Activated CD4-positive, alpha-beta T cell treated with anti-CD3 and anti-CD28 coated beads, Interleukin-10, Interleukin-2, amounts not matched to agents 100 ng/mL and 50 ng/mL, durations not matched to agents 16 hours and 8 hours (primary cell): ENCODE measurements at places on chromosomes 3 and 15.

GRCh38 chr3:72093270-72093991, 308.5 kb upstream of the PROK2 start:
- DNase-seq = no peak

DNA sequence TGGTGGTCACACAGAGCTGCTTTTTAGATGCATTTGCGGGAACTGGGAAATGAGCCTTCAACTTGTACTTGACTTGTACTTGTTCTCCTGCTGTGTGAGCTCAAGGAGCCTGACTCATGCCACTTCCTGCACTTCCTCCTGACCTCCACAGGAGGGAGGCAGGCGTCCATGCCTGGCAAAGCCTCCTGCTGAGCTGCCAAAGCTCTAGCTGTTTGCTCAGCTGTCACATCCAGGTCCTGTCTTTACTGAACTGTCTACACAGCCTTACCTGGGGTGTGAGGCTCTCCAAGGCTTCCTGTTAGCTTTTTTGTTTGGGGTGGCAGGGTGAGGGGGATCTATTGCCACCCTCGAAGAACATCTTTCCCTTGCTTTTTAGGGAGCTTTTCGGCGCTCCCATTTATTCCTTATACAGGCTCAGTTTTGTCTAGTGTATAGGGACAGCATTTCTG, 6.4 kb downstream of the THPO start:
- DNase-seq = peak; percentile 77

DNA sequence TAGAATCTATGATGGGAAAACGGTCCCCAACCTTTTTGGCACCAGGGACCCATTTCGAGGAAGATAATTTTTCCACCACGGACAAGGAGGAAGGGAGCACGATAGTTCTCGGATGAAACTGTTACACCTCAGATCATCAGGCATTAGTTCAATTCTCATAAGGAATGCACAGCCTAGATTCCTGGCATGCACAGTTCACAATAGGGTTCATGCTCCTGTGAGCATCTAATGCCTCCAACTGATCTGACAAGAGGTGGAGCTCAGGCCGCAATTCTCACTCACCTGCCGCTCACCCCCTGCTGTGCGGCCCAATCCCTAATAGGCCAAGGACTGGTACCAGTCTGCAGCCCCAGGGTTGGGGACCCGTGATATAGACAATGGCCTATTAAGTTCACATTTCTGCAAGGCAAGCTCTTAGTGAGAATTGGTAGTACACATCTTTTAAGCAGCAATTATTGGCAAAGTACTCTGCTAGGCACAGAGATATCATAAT, 26.5 kb downstream of the CD200R1 start:
- DNase-seq = no peak

DNA sequence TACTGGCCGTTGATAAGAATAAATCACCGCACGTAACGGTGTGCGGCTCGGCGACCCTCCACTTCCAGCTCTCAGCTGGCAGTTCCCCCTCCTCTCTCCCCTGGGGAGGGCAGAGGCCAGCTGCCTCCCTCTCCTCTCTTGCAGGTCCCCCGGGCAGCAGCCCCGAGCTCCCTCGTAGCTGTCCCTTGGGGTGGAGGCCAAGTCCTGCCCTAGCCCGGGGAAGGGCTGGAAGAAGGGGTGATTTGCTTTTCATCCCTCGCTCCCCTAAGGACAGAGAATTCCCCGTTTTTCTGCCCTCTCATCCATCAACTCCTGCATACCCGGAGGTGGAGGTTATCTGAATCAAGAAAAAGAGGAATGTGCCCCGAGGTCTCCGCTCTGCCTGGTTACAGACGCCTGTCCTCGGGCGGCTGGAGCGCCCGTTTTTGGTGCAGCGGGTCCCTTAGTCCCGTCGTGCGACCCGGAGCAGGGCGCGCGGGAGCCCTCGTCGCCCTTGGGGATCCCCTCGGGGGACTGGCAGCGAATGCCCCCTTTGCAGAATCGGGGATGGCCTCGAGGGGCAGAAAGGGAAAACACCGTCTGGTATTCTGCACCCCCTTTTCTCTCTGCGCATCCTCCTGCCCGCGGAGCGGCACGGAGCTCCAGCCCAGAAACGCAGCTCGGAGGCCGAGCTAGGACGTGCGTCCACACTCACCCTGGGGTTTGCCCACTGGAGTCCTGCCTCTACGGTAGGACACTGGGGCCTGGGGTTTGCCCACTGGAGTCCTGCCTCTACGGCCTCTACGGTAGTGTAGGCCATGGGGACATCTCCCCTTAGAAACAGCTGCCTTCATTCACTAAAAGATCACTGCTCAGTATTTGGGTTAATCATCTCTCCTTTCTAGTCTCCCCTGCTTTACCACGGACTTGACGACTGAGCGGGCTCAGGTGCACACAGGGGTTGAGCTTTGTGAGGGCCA, 2.2 kb downstream of the PTPRG start:
- no peak for DNase-seq

DNA sequence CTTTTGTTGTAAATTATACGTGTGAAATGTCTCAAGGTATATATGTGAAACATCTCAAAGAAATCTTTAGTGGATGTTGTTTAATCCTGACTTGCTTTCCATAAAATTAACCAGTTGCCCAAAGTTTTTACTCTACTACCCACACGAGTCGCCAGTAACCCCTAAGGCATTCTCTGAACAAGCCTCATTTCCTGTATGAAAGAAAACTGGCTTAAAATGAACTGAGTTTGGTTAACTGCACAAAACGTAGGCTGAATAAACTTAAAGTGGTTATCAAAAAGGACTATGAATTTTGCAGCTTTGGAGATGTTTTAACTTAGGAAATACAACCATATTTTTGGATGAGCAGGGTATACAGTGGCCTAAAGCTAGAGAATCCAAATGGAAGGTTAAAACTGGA, 2.7 kb upstream of the APPL1 start:
- no peak for DNase-seq

- peak; percentile 52 for DNase-seq
Observed at GRCh38 chr15:75037685-75038084, 14.3 kb downstream of the PPCDC start.

- no peak for DNase-seq
Observed at GRCh38 chr15:71232411-71232810, 117.1 kb downstream of the THSD4 start.

- DNase-seq = no peak
Observed at GRCh38 chr15:81303244-81304225, 20.4 kb downstream of the STARD5 start.

- no peak for DNase-seq
Observed at GRCh38 chr3:65401359-65402305, 637.1 kb downstream of the MAGI1 start.

GRCh38 chr3:113409676-113410075, 31.6 kb downstream of the CFAP44 start:
- no peak for DNase-seq

DNA sequence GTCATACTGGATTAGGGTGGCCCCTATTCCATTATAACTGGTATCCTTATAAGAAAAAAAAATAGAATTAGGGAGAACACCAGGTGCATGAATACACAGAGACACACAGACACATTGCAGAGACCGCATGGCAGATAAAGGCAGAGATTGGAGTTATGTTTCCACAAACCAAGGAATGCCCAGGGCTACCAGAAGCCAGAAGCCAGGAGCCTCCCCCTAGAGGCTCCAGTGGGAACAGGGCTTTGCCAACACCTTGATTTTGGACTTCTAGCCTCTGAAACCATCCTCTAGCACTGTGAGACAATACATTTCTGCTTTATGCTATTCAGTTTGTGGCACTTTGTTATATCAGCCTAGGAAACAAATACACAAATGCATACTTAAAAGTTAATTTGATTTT, 10.4 kb downstream of the GOLM2 start:
- no peak for DNase-seq

- DNase-seq = no peak
Observed at GRCh38 chr3:141253326-141253725, 21.7 kb downstream of the PXYLP1 start.

DNA sequence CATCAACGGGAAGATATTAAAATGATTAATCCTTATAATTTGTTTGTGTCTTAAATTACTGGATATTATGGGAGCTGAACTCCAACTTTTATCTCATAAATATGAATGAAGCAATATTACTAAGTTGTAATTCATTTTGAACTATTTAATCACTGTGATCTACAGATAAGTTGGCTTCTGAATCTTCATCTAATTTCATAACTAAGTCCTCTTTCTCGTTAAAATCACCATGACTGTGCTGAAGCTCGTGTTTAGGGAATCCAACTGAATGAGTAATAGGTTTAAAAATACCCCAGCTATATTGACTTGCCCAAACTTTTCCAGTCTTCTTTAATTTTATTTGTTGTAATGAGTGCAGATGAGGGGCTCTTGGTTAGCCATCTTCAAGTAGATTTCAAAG, 14.1 kb downstream of the MDFIC2 start:
- DNase-seq = no peak

- DNase-seq = no peak
Observed at GRCh38 chr15:101010781-101011180, 91.6 kb downstream of the LRRK1 start.

- DNase-seq = no peak
Observed at GRCh38 chr15:91609966-91610365, 243.5 kb upstream of the SLCO3A1 start.

DNA sequence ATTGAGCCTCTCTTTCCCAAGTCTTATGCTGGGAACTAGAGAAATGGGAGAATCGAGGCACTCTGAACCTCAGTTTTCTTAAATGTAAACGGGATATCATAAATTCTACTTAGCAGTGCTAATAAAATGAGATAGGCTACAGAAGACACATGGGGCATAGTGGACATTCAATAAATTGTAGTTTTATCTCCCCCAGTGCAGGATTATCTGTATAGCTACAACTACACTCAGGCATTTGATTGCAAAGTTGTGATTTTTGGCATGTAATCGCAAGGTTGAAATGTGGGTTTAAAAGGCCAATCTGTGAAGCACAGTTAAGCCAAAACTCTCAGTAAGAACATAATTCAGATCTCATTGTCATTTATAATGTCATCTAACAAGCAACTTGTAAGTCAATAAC, 413.7 kb upstream of the LMCD1 start:
- DNase-seq = no peak

DNA sequence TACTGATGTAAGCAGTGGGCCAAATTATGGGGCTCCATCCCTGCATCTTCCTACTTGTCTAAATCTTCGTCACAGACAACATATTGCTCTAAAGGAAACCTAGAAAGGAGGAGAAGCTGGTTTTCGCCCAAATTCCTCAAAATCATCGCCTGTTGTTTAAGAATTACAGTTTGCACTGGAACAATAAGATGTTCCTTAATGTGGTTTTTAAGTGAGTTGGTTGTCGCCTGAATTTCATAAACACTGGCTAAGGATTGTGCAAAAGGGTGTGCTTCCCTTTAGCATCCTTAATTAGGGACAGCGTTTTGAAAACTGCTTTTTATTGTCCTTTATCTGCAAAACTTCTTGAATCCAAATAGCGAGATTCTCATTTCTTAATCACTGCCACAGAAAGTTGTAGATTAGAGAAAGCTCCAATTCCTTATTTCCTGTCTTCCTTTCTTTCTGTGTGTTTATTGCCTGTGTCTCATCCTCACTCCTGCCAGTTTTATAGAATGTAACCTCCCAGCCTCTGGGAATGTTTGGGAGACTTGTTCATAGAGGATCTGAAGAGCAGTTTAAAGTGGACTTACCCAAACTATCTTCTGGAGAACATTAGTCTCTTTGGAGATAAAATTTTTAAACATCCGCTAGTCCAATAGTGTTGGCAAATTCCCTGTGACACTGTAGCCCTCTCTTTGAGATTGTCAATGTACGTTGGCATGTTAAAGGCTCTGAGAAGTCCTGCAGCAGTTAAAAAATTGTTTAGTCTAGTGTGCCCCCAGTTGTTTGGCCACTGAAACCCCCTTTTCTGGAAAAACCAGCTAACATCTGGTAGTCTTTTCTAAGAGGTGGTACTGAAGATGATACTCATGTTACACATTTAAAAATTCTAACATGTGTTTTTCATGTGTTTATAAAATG, 50.4 kb downstream of the FLNB start:
- no peak for DNase-seq

- peak; percentile 82 for DNase-seq
Observed at GRCh38 chr3:50274371-50275104, 4.3 kb upstream of the LSMEM2 start.

- DNase-seq = no peak
Observed at GRCh38 chr15:98981851-98982722, 25.5 kb downstream of the PGPEP1L start.

GRCh38 chr15:88467935-88468528, 524 bp downstream of the MRPS11 start:
- DNase-seq = peak; percentile 28

GRCh38 chr3:188817103-188817934, 354.5 kb upstream of the TPRG1 start:
- no peak for DNase-seq

GRCh38 chr3:179107617-179108016, 36.0 kb upstream of the ZMAT3 start:
- DNase-seq = no peak

DNA sequence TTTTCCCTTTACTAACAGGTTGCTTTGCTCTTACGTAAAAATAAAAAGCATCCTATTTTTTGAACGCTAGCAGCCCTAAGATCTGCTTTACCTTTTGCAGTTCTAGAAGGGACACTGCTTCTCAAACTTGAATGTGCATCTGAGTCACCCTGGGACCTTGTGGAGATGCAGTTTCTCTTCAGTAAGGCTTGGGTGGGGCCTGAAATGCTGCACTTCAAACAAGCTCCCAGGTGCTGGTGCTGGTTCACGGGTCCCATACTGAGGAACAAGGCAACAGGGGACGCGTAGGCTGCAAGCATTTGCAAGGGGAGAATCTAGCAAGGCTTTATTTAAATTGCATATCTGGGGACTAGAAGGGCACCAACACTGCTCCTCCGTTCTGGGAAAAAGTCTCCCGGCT, 30.0 kb downstream of the MB21D2 start:
- peak; percentile 64 for DNase-seq

DNA sequence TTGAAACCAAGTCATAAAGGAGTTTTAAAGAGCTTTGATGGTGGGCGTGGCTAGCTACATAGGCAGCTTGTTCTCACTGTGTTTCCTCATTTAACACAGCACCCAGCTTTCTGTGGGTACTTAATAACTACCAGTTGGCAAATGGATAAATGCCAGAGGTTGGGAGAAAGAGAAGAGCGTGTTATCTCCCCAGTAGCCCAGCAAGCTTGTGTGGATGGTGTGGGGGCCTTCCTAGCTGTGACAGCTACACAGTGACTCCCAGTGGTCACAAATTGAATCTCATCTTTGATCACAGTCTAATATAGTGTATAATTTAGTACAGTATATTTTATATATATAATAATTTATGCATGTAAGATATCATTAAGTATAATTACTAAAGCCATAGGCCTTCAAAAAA, 984.1 kb downstream of the EPHA3 start:
- no peak for DNase-seq

GRCh38 chr3:146843476-146843875, 238.3 kb upstream of the PLSCR5 start:
- no peak for DNase-seq

DNA sequence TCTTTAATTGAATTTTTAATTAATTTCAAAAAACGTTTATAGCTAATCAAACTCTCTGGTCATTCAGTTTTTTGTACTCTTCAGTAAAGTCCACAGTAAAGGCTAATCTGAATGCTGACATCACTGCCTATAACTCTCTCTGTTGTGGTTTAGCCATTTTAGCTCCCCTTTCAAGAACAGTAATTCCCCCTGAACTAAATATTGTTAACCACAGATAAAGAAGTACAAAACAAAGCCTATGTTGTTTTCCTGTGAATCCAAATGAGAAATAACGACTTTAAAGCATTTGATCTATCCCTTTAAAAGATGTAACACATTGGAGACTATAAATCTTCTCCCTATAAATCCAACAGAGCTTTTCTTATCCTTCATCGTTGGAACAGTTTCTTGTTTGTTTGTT, 94.2 kb downstream of the ZBTB20 start:
- no peak for DNase-seq
